ENCODE measurements at places on chromosomes 4 and X. TPM values are rescaled to one million over a fixed set of nuclear protein-coding genes. Genes with fewer than 3 reads are reported as not detected.

The DAPP1 gene
- total RNA-seq = 1.1 TPM

The YY2 gene
- 15.6 TPM for total RNA-seq

DNA sequence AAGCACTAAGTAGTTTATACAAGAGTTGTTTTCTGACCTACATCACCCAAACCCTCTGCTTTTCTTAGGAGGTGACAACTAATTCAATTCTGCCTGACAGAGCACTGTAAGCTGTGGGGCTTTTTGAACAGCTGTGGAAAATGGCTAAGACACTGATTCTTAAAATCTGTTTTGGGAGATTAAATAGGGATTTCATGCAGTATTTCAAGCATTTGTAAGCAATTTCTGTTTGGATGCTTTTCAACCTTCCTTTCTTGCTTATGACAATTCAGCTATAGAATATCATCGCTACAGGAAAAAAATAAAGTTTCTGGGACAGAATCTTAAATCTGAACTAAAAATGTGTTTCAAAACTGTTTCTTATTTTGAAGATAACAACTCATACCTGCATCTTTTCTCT, 459.5 kb downstream of the RAPGEF2 start:
- DNase-seq = no peak
- no peaks in the 10 kb centered on the region for H3K27me3 ChIP-seq
- H3K4me1 ChIP-seq = no peaks in the 10 kb centered on the region

DNA sequence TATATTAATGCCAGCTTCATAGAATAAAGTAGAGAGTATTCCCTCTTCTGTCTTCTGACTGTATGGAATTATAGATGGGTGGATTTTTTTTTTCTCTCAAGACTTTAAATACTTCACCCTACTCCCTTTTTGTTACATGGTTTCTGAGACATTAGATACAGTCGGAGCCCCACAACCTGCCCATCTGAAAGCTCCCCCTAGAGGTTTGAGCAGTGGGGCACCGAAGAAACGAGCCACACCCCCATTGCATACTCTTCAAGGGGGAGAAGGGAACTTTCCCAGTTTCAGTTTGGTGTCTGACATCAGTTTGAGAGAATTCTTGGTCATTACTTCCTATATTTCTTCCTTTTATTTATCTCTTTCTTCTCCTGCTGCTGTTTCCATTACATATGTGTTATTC, 437.6 kb upstream of the AGA start:
- H3K4me3 ChIP-seq = no peak overlapping the region
- H3K36me3 ChIP-seq = no peaks in the 10 kb centered on the region
- no peak overlapping the region for H3K27ac ChIP-seq
- no peak for DNase-seq
- no peaks in the 10 kb centered on the region for H3K27me3 ChIP-seq
- no peaks in the 10 kb centered on the region for H3K4me1 ChIP-seq

GRCh38 chr4:130632731-130633604, 1537.0 kb downstream of the C4orf33 start:
- H3K4me3 ChIP-seq = no peak overlapping the region
- no peaks in the 10 kb centered on the region for H3K27me3 ChIP-seq

DNA sequence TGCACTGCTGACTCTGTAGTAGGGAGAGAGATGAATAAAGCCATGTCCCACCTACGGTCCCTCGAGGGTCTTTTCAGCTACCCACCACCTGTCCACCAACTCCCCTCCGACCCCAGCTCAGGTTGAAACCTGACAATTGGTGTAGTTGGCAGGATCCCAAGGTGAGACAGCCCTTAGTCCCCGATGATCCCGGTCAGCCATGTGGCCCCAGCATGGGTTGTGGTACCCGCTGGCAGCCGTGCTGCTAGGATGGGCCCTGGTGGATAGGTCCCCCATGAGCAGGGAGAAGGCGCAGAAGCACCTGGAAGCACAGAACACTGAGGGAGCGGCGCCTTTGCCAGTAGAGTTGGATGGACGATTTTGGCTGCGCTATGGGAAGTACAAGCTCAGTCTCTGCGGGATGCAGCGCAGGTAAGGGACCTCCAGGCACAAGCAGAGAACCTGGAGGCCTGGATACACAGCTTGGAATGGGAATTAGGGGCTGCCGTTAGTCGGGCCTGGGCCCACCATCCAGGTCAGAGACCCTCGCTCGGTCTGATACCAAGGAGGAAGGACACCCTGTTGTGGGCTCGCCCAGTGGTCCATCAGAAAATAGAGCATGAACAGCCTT, 694.6 kb upstream of the AGA start:
- no peaks in the 10 kb centered on the region for H3K36me3 ChIP-seq
- H3K4me3 ChIP-seq = no peak overlapping the region
- H3K4me1 ChIP-seq = no peaks in the 10 kb centered on the region
- no peaks in the 10 kb centered on the region for H3K27me3 ChIP-seq

DNA sequence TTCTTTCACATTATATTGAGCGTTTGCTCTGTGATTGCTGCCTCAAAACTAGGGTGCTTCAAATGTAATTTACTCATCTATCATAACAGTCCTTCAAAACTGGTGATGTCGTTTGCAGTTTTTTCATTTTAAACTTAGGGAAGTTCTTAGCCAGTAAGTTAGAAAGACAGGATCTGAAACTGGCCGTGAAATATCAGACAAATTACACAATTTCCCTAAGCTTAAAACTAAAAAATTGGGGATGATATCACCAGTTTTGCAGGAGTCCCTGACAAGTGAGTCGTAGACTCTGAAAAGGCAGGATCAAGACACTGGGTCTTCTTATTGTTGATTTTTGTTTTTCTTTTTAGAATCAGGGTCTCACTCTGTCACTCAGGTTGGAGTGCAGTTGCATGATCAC, 44.8 kb downstream of the MOB1B start:
- H3K27ac ChIP-seq = no peak overlapping the region
- no peak overlapping the region for H3K4me3 ChIP-seq
- no peak for DNase-seq
- H3K36me3 ChIP-seq = no peaks in the 10 kb centered on the region
- H3K4me1 ChIP-seq = no peaks in the 10 kb centered on the region

DNA sequence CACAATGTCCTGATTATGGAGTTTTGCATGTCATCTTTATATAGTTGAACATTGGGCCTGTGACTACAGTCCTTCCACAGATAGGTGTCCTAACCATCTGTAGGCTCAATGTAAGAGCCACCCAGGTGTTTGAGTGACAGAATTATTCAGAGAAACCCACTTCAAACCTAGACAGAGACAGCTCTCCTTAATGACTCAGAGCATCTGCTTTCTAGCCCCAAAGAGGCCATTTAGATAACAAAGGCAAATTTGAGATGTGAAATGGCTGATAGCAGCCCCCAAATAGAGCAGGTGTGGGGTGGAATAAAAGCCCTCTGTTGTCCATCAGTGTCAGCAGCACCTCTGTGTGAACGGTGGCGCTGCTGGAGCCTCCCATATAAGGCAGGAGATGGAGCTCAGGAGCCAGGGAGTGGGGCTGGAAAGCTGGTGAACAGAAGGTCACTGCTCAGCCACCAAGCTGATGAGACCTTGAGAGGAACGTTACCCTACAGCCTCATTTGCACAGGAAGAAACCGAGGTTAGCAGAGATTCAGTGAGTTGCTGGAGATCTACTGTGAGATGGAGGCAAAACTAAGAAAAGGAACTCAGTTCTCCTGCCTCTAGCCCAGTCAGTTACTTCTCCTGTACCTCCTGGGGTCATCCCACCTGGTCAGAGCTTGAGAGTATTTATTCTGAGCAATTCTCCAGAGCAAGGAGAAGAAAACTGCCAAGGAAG, 153.3 kb upstream of the LNX1 start:
- no peaks in the 10 kb centered on the region for H3K36me3 ChIP-seq
- H3K27me3 ChIP-seq = no peaks in the 10 kb centered on the region
- peak; percentile 37 for DNase-seq
- no peak overlapping the region for H3K4me3 ChIP-seq
- H3K27ac ChIP-seq = no peak overlapping the region
- H3K4me1 ChIP-seq = no peaks in the 10 kb centered on the region

GRCh38 chr4:127783955-127784770, 2.0 kb downstream of the HSPA4L start:
- peak overlapping the region; percentile 88 for H3K27ac ChIP-seq
- peak overlapping the region; percentile 79 for H3K4me3 ChIP-seq
- H3K27me3 ChIP-seq = no peaks in the 10 kb centered on the region
- H3K4me1 ChIP-seq = no peaks in the 10 kb centered on the region
- no peak for DNase-seq

DNA sequence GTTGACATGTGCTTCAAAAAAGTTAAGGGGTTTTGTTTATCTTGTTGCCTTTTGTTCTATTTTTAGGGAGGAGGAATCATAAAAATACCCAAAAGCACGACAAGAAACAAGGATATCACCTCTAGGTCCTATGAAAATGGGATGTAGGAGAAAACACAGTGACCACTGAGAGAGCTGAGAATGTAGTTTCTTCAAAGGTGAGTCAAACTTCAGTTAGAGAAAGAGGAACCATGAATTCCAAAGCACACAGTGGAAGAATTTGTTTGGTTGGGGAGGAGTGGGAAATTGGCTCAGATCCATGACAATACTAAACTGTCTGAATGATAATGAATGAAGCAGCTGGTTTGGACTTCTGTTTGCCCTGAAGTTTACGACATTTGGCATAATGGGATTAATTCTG, 19.1 kb upstream of the FRYL start:
- H3K4me3 ChIP-seq = no peak overlapping the region
- H3K36me3 ChIP-seq = no peaks in the 10 kb centered on the region
- no peaks in the 10 kb centered on the region for H3K4me1 ChIP-seq
- no peak for DNase-seq
- no peak overlapping the region for H3K27ac ChIP-seq
- no peaks in the 10 kb centered on the region for H3K27me3 ChIP-seq

- peak overlapping the region; percentile 2 for H3K27ac ChIP-seq
- no peaks in the 10 kb centered on the region for H3K36me3 ChIP-seq
- no peaks in the 10 kb centered on the region for H3K27me3 ChIP-seq
- no peak for DNase-seq
- H3K4me3 ChIP-seq = no peak overlapping the region
Measured at GRCh38 chr4:169664615-169665014, 44.2 kb downstream of the CLCN3 start.

DNA sequence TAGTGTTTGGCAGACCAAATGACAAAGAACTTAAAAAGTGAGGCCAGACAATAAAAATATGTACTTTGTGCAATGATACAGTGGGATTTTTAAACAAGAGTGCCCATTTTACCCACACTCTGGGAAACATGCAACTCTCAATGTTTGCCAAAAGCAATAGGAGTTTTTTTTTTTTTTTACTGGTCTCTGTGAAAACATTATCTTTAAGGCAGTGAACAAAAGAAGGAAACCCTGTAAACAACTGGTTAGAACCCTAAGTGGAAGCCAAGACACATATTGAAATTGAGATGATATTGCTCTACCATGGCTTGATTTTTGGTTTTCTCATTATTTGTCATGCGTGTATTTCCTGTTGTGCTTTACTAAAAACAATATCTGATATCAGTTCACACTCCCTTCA, 67.2 kb upstream of the PPP3CA start:
- no peak for DNase-seq
- H3K4me1 ChIP-seq = no peaks in the 10 kb centered on the region
- no peaks in the 10 kb centered on the region for H3K36me3 ChIP-seq
- no peak overlapping the region for H3K27ac ChIP-seq

- H3K27me3 ChIP-seq = no peaks in the 10 kb centered on the region
- H3K4me3 ChIP-seq = no peak overlapping the region
- H3K4me1 ChIP-seq = no peaks in the 10 kb centered on the region
Measured at GRCh38 chr4:75011131-75011795, 78.3 kb downstream of the PARM1 start.

DNA sequence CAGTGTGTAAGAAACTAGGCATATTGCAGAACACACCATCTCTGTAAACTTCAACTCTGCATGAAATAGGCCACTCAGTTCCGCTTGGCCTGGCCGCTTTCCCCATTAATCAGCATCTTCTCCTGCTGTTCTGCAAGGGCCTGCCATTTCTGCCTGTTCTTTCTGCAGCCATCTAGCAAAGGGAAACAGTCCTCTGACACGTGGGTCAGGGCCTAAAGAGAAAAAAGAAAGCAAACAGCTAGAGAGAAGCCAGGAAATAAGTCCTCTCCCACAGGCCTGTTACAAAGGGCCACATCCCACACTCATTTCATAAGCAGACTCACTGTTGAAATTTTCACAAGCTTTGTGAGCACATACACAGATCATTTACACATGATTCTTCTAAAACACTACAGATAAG, 130.1 kb downstream of the PDE5A start:
- H3K36me3 ChIP-seq = no peaks in the 10 kb centered on the region
- peak overlapping the region; percentile 74 for H3K27ac ChIP-seq
- H3K27me3 ChIP-seq = no peaks in the 10 kb centered on the region
- peak; percentile 72 for DNase-seq
- H3K4me1 ChIP-seq = peaks cover 14% of the 10 kb centered on the region
